ENCODE measurements at places on chromosomes 3 and 15. TPM values are rescaled to one million over a fixed set of nuclear protein-coding genes. Genes with fewer than 3 reads are reported as not detected.

Gene DAZL
- not detected for polyA plus RNA-seq

Gene CSPG5
- 1.8 TPM for polyA plus RNA-seq

Gene KATNBL1
- polyA plus RNA-seq, result 114 TPM

Gene GASK1A
- 4.4 TPM for polyA plus RNA-seq

Gene USF3
- polyA plus RNA-seq, result 18.1 TPM

Gene METTL6
- 17.1 TPM for polyA plus RNA-seq

Gene ZPLD1
- not detected for polyA plus RNA-seq

Gene CAND2
- polyA plus RNA-seq, result 59.0 TPM

Gene GATM
- 505 TPM for polyA plus RNA-seq

Gene FSD2
- 65.9 TPM for polyA plus RNA-seq

Gene NPAP1
- polyA plus RNA-seq, result 0.09 TPM

Gene TIMP4
- polyA plus RNA-seq, result 2.2 TPM

Data from forelimb muscle (tissue), 1 donor.